ENCODE measurements at places on chromosomes 16 and 17.

- no peak for DNase-seq
Observed at GRCh38 chr16:49855280-49855821, 561 bp downstream of the ZNF423 start.

- no peak for DNase-seq
Observed at GRCh38 chr17:42674755-42675347, 1.9 kb downstream of the PLEKHH3 start.

- no peak for DNase-seq
Observed at GRCh38 chr16:79412783-79413225, 187.7 kb downstream of the MAF start.

GRCh38 chr16:84557504-84557903, 53.0 kb upstream of the MEAK7 start:
- no peak for DNase-seq

DNA sequence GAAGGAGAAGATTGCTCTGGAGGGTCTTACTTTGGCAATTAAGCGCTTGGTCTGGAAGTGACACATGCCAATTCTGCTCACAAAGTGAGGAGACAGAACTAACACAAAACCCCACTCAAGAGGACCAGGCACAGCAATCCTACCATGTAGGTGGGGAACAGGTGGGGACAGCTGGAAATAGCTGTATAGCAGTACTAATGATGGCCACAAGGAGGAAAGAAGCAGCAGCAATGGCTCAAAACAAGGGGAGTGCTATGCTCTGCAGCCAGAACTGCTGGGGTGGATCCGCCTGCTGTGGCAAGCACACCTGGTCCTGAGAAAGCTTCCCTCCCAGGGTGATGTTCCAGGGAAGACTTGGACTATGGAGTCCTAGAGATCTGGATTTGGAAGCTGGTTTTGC, 17.0 kb upstream of the TMEM132E start:
- no peak for DNase-seq

- no peak for DNase-seq
Observed at GRCh38 chr17:42841975-42842685, 2.2 kb upstream of the AOC2 start.

DNA sequence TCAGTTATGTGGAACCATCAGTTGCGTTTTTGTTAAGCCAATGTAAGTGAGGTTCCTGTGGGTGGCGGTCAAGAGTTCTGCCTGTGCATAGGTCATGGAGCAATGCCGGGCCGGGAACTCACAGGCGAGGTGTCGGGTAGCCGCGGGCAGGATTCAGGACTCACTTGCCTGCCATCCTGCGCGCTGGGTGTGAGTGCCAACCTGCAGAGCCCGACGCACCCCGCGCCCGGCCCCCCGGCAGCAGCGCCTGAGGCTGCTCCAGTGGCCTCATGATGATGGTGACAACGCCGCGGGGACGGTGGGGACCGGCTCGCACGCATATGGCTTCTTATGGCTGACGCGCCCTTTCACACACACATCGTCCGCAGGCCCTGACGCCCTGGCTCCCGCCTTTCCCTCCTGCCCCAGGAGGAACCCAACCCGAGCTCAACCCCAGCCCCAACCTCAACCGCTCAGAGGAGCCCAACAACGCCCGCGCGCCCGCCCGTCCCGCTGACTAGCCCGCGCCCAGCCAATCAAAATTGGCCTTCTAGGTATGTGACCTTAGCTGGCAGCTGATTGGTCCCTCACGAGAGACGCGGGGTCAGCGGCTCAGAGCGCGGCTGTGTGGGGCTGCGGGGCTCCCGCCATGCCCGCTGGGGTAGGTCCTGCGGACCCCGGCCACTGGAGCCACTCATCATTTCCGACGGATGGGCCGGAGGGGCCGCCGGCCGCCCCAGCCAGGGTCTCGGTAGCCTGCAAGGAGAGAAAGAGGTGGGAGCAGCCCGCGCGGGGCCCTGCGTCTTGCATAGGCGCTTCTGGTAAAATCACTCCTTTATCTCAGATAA, at the start of gene C16orf95:
C16orf95 (minus strand) TSS at position 470 of the 827 bp plus-strand sequence; CDS start at position 320, 150 bp downstream.
- peak; percentile 96 for DNase-seq

- peak; percentile 37 for DNase-seq
Observed at GRCh38 chr17:63881935-63882601, at the start of gene GH2. GH2 (minus strand) TSS chr17:63881944; CDS start chr17:63881801, 143 bp downstream.

DNA sequence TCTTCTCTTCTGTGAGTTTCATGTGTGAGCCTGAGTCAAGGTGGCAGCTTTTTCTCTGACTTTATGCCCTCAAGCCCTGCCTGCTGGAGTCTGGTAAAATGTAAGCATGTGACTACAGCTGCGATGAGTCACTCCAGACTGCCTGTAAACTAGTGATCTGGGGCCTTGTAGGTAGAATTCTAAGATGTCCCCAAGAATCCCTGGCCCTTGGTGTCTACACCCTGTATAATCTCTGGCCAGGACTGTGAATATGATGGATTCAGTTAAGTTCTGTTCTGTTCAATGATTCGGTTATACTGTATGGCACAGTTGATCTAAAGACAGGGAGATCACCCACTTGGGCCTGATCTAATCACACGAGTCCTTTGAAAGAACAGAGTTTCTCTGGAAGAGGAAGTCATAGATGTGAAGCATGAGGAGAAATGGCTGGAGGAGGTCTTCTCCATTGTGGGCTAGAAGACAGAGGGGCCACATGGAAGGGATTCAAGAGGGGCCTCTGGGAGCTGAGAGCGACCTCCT, 29.8 kb downstream of the PRSS54 start:
- no peak for DNase-seq

DNA sequence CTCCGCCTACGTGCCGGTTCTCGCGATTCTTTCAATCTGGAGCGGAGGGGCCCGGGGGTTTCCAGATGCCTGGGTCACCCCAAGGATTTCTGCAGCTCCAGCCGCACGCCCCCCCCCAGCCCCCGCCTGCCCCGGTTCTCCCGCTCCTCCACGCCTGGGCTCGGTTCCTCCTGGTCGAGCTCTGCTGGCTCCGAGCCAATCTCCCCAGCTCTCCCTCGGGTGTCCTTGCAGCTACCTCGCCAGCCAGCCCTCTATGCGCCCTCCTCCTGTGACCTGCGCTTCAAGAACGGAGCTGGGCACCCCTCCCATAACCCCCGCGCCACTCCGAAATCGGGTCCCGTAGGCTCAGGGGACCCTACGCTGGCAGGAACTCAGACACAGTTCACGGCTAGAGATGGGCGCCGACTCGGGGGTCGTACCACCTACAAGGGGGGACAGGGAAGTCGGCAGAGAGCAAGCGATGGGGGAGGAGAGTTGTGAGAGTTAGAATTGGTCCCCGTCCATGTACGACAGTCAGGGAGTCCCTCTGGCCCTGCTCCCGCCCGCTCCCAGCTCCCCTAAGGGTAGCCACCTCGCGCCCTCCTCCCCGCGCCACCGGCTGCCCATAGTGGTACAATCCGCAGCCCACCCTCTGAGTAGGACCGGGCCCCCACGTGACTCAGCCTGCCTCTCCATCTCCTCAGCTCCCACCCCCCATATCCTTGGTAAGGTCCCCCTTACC, 961 bp downstream of the FGF11 start:
- no peak for DNase-seq
